ENCODE measurements at places on chromosomes 4 and X. TPM values are rescaled to one million over a fixed set of nuclear protein-coding genes. Genes with fewer than 3 reads are reported as not detected.

DEFB131A gene
- total RNA-seq = not detected

GAGE12F gene
- not detected for total RNA-seq

ATP1B4 gene
- total RNA-seq = not detected

SHROOM3 gene
- not detected for total RNA-seq

ADGRG2 gene
- total RNA-seq = not detected

GAGE12J gene
- total RNA-seq = not detected

UGT2B10 gene
- not detected for total RNA-seq

DNA sequence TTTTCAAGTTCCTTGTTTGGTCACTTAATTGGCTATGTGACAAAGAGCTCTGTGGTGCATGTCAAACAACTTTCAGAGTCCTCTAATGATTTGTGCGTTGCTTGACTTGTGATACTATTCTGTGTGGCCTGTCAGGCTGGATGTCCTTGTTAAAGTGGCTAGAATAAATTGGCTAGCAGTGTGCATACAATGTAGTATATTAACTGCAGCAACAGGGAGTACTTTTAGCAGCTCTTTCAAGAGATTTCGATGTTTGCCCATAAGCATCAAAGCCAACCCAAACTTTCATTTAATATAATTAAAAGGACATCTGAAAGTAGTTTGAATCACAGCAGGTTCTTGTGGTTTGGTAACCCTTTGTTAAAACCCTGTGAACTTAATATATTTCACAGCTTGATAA lies 718.9 kb downstream of the ADGRL3 start:
- no peak for DNase-seq

DNA sequence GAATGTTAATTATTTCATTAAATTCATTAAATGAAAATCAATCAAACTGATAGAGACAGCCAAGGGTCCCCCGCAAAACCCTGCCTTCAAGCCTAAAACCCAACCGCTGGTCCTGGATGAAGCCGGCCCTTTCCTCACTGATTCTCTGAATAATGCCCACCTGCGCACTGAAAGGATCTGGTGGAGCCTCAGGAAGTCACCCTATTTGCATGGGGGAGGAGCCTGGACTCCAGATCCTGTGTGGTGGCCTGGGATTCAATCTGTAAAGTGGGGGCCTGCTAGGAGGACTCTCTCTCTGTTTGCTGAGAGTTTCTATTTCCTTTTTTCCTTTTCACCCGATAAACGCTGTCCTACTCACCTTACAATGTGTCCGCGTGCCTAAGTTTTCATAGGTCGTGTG lies 97.9 kb upstream of the ADAMTS3 start:
- no peak for DNase-seq

GRCh38 chrX:119899125-119899524 lies 3.4 kb downstream of the AKAP14 start:
- DNase-seq = no peak

DNA sequence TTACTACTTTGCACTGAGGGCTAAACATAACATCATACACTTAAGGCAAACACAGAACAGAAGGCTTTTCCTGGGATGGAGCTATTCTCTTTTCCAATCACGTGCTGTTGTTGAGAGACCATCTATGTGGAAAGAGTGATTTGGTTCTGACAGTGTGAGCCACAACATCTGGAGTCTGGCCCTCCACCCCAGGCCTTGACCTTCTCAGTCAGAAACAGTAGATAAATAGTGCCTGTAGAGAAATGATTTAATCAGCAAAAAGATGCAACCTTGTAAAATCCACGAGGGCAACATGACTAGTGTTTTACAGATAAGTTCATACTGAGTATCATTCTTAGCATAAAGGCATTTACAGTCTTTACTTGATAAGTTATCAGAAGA lies 10.8 kb upstream of the SFRP2 start:
- DNase-seq = no peak

DNA sequence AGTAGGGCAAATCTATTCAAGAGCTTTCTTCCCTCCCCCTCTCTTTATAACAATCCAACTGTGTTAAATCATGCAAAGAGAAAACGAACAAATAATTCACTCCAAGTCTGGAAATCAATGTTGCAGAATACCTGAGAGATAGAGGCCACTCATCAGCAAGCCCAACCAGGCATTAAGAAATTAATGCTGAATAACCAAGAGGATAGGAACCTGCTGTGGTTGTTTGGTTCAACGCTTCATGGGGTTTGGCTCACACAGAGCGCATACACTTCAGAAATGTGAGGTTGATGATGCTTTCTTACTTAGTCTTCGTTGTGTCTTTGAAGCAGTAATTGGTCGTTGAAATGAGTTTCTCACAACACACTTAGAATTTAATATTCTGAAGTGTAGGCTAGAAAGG lies 1540.0 kb upstream of the PABPC4L start:
- no peak for DNase-seq

DNA sequence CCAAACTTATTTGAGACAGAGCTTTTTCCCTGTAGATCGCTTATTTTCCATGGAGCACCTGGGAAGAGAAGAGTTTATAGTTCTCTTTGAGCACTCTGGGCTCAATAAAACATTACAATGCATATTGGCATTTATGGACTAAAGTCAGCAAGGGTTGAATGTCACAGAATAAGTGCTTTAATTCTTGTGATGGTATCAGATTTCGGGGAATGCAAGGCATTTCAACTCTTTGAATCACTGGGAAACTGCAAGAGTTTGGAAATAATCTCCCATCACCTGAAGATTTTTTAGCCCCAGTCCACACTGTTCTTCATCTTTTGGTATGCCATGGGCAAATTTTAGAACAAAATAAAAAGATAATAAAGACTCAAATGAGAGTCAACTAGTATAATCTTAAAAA lies 111.5 kb upstream of the WDFY3 start:
- no peak for DNase-seq

- no peak for DNase-seq
Measured at GRCh38 chrX:134746410-134746785, 88.1 kb upstream of the PLAC1 start.

DNA sequence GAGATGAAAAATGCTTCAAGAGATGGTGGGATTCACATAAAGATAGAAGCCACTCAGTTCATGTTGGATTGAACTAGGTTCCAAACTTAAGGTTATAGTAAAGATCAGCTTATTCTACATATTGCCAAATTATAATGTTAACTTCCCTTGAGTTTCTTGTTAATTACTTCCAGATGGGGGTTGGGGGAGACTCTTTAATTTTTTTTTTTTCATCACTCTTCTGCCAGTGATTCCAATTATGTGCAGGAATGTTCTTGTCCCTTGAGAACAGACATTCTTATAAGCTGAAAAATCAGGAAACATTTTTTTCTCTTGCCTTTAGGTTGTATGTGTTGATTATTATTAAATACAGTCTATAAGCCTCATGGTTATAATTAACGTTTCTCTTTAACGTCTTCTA lies 30.0 kb downstream of the MND1 start:
- no peak for DNase-seq

- DNase-seq = no peak
Measured at GRCh38 chr4:159153669-159154068, 50.8 kb downstream of the RAPGEF2 start.

- DNase-seq = no peak
Measured at GRCh38 chr4:169151671-169152070, 119.1 kb downstream of the SH3RF1 start.

- DNase-seq = no peak
Measured at GRCh38 chr4:156606554-156607477, 364.8 kb downstream of the PDGFC start.

- DNase-seq = no peak
Measured at GRCh38 chr4:52996261-52997131, 134.4 kb downstream of the RASL11B start.

DNA sequence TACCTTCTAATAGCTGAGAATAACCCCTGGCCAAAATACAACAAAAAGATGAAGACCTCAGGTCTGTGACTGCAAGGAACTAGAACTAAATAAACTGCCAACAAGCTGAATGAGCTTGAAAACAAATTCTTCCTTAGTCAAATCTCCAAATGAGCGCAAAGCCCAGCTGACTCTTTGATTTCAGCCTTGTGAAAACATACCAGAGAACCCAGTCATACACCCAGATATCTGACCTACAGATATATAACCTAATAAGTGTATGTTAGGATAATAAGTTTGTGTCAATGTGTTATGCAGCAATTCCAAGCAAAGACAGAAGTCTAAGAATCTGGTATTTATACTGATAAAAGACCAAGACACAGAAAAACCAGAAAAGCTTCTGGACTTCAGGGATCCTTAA lies 38.0 kb upstream of the ADGRL3 start:
- DNase-seq = no peak

DNA sequence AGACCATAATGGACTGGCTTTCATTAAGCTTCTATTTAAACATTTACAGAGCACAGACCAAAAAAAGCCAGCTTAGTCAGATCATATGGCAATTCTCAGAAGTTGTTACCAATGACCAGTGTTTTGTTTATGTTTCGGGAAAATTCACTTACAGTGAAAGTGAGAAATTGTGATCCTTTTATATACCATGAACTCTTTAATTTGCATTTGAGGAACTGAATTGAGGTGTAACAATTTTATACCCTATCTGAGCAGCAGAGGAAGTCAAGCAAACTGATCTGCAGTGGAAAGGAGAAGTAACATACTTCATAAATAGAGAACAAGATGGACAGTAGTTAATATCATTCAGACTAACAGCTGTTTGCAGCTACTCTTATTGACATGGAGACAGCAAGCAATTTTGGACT lies 97.1 kb downstream of the TMA16 start:
- no peak for DNase-seq

DNA sequence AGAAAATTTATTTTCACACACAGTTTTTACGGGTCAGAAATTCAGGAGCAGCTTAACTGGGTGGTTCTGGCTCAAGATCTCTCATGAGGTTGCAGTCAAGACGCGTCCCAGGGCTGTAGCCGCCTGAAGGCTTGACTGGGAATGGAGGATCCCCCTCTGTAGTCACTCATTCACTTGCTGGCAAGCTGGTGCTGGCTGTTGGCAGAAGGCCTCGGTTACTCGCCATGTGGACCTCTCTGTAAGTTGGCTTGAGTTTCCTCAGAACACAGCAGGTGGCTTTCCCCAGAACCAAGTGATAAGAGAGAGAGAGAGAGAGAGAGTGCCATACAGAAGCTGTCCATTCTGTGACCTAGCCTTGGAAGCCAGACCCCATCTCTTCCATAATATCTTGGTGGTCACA lies 132.8 kb downstream of the DCLK2 start:
- no peak for DNase-seq

DNA sequence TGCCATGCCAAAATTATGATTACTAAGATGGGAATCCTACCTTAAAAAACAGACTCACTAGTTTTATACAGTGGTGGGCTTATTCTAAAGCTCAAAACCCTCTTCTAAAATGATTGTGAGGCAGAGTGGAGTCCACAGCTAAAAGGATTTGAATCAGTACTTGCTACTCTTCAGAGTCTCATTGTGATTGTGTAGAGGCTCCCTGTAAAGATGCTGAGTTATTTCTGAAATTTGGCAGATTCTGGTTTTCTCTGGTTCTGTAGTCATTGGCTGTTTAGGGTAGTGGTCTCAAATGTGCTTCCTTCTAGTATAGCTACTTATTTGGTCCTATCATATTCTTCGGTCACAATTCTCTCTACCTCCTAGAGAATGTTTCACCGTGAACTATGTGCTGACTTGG lies 104.1 kb downstream of the FBXW7 start:
- no peak for DNase-seq

DNA sequence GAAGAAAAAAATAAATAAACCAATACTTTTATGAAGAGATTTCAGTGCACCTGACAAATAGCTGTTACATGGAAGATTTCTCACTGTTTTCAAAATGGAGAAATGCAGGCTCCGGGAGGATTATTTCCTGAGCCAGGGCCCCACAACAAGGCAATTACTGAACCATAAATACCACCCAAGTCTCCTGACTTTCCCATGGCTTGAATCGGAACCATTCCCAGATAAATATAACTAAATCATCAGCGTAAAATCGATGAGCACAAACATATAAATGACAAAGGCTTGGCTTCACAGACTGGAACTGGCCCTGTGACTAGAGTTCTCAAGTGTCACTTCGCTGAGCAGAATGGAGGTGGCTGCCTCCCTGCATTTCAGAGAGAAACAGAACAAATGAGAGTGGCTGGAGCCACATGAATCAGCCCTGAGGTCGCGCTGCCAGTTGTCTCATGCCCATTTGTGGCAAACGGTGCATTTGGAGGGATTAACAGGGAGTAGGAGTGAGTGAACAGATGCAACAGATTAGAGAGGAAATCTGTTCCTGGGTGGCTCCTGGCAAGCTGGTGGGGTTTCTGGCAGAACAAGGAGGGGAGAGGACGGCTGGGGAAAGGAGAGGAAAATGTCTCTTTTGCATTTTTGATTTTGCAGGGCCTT lies 57.3 kb upstream of the STIM2 start:
- DNase-seq = no peak
